ENCODE measurements at places on chromosomes 3 and 15.

- DNase-seq = no peak
These were observed 135.8 kb upstream of the ANKRD28 start for GRCh38 chr3:15933439-15934139.

GRCh38 chr3:25120665-25121064, 307.4 kb upstream of the RARB start:
- DNase-seq = no peak

DNA sequence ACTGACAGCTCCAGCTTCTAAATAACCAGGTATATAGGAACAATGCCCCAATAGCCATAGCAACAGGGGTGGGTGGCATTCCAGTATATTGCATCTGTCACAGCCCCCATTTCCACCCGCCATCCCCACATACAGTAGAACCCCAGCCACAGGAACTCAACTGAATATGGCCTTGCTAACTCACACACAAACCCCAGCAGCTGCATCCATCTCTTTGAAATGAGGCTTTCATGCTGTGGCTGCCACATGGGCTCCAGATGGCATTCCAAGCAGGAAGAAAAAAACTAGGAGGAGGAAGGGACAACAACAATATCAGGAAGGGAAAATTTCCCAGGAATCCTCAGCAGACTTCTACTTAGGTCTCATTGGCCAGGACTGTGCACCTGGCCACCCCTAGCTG, 54.6 kb downstream of the CCR3 start:
- DNase-seq = no peak

- DNase-seq = no peak
These were observed 150.7 kb downstream of the OPA1 start for GRCh38 chr3:193743702-193744047.

GRCh38 chr3:65936908-65937638, 101.6 kb downstream of the MAGI1 start:
- no peak for DNase-seq

DNA sequence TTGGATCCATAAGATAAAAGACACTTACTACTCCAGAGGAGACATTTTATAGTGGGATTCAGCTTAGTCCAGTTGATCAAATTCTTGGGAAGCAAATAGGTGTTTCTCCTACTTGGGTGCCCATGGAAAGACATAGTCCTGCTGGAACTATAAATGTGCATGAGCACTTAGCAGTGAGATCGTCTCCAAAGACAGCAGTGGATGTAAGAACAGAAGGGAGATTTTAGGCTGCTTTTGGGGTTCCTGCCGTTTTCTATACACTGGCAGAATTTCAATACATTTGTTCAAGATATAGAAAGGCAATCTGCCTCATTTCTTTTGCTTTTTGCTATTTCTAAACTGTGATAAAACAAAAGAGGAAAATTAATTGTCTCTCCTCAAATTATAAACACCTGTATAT, 234.0 kb downstream of the ADAMTSL3 start:
- DNase-seq = no peak

- no peak for DNase-seq
These were observed 36.8 kb upstream of the TRH start for GRCh38 chr3:129937717-129938116.

DNA sequence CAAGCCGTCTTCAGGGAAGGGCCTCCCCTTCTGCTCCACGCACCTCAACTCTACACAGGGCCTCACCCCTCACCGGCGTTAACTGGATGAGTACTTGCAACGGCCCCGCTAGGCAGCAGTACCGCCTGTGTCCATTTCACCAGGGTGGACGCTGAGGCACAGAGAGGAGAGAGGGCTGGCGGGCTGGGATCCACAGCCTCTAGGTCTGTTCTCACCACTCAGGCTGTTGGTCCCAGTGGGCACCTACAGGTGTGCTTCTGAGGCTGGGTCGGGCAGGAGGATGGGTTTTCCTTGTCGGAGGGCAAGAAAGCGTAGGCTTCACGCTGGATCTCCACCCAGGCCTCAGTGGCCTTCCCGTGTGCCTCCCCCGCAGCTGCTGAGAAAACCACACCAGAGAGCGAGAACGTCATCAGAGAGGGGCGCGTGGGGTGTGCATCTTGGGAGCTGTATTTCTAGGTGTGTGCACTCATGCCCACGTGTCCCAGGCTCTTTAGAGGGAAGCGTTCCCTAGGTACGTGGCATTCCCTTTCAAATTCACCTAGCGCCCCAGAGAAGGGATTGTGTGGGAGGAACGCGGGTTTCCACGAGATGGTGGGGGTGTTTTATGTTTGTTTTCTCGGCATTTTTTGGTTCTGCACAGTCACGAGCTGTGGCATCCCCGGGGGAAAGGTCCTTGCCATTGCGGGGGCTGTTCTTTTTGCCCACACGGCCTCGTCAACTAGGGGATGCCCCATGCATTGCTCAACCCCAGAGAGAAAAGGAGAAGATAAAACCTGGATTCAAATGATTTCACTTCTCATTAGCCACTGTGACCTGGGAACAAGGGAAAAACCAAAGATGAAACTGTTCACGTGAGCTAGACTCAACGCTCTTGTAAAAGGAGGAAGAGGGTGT, 67.7 kb downstream of the MGLL start:
- no peak for DNase-seq

- DNase-seq = no peak
These were observed 51.1 kb downstream of the BDH1 start for GRCh38 chr3:197504641-197505121.

DNA sequence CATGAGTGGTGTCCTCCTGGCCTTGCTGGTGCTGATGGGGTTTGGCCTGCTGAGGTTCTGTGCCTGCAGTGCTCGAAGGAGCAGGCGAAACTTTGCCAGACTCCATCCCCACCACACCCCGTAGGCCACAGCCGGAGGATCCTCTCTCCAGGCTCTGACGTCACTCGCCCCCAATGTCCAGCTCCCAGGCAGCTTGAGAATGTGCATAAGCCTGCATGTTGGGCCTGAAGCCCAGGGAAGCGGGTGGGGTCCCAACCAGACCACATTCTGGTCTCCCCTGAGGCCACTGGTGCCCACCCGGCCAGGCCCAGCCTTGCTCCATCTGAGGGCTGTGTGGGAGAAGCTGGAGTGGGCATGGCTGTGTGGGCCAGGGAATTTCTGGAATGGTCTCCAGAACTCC, 109.8 kb downstream of the ASB7 start:
- no peak for DNase-seq

GRCh38 chr3:129984125-129984524, 9.6 kb downstream of the TRH start:
- DNase-seq = no peak

DNA sequence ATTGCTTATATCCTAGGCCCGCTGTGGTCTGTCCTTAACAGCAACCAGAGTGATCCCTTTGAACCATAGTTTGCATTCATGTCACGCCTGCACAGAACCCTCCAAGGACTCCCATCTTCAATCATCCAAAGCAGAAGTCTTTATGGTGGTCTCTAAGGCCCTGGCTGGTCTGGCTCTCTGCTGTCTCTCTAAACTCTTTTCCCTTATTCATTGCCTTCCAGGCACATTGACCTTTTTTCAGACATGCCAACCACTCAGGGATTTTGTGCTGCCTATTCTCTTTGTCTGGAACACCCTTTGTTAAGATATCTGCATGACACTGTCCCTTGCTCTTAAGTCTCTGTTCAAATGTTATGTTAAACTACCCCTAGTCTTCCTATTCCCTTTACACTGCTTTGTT, 21.9 kb upstream of the ZBTB47 start:
- no peak for DNase-seq

- no peak for DNase-seq
These were observed 53.5 kb downstream of the ZBTB38 start for GRCh38 chr3:141421639-141422319.

GRCh38 chr3:79339846-79340245, 428.0 kb downstream of the ROBO1 start:
- DNase-seq = no peak

DNA sequence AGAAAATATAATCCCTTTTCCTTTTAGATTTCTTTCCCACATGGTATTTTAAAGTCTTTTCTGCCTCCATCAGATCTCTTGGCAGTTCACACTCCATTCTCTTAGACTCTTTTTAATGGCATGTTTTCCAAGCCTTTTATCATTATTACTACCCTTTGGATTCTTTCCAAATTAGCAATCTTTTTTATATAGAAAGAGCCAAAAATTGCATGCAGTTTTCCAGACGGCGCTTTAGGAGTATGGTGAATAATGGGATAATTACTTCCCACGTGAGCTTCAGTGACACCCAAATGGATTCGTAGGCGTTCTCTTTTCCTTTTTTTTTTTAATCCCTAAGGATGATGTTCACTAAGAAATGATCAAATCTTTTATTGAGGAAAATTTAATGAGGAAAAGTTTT, 354.8 kb upstream of the DNAJC19 start:
- DNase-seq = no peak

DNA sequence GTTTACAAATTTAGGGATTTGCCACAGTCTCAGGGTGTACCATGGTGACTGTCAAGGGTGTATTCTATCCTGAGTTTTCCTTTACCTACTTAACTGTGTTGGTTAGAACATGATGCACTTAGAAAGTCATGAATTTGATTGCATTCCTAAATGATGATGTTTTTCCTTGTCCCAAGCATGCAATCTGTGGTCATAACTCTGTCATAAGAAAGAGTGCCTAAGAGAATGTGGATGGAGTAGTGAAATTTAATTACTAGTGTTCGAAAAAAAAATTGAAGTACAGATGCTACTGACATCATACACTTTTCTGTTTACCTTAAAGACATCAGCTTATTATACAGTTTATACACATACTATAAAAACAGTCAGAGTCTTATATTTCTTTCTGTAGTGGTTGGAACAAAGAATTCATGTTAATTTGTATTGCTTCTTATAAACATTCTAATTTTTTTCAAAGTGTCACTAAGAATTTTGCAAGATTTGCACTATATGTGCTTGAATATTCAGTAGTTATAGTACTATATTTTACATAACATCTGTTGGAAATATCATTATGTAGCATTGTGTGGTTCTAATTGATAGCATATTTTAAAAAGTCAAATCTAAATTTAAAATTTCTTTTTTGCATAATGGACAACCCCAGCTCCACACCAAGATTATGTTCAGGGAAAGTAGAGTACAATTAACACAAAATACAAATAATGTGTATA, 231.3 kb upstream of the KCNMB2 start:
- no peak for DNase-seq

DNA sequence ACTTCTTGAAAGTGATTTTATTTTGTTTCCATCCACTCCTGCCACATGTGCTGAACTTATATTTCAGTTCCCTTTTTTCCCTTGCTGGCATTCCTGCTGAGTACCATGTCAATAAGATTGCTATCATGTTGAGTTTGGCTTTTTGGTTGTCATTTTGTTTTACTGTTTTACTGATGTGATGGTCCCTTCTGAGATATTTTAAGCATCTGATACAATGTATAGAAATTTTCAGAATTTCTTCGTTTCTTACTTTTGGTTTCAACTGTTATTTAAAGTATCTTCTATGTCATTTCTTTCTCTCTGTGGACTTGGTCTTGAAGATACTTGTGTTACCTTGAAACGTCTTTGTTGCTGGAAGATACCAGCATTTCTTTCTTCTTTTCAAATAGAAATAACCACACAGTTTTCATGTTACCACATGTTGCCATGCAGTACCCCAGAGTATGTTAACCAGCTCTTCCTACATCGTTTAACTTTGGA, 14.1 kb downstream of the SIDT1 start:
- DNase-seq = no peak

- DNase-seq = no peak
These were observed 53.0 kb upstream of the GOLGA8A start for GRCh38 chr15:34490417-34491193.
